Neural crest cell (in vitro differentiated cells): ENCODE measurements at places on chromosomes 13 and 19.

GRCh38 chr13:70380809-70381208, 272.6 kb upstream of the KLHL1 start:
- DNase-seq: no peak

- no peak for DNase-seq
Measured at GRCh38 chr13:102190930-102191329, 210.9 kb downstream of the FGF14 start.

- no peak for DNase-seq
Measured at GRCh38 chr19:14354445-14354844, 26.8 kb upstream of the ADGRE5 start.

DNA sequence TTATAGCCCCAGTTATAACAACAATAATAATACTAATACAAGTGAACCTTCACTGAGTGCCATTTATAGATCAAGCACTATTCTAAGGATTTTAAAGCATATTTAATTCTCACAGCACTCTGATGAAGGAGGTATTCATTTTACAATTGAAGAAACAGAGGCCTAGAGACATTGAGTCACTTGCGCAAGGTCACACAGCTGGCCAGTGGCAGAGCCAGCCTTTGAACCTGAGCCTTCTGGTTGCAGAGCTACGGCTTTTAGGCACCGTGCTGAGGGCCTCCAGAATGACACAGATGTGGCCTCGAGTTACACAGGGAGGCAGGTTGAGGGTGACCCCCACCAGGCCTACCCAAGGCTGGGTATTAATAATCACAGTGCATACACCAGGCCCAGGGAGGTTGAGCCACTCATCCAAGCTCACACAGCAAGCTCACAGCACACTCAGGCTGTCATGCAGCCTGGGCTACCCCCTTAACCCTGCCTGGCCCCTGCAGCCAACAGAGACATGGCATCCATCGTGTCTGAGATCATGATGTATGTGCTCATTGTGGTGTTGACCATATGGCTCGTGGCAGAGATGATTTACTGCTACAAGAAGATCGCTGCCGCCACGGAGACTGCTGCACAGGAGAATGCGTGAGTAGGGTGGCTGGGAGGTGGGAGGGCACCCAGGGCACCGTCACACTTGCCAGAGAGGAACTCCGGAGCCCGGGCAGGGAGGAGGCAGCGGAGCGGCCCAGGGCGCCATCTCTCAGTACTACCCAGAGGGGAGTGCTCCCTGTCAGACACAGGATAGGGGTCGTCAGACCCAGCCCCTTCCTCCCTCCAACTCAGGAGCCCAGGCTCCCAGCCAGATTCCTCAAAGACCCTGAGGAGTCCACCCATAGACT, 2.7 kb upstream of the HPN start:
- DNase-seq: no peak

- DNase-seq: no peak
Measured at GRCh38 chr13:53060840-53061490, 32.4 kb downstream of the OLFM4 start.

- no peak for DNase-seq
Measured at GRCh38 chr19:45774765-45775164, 5.7 kb upstream of the SIX5 start.

DNA sequence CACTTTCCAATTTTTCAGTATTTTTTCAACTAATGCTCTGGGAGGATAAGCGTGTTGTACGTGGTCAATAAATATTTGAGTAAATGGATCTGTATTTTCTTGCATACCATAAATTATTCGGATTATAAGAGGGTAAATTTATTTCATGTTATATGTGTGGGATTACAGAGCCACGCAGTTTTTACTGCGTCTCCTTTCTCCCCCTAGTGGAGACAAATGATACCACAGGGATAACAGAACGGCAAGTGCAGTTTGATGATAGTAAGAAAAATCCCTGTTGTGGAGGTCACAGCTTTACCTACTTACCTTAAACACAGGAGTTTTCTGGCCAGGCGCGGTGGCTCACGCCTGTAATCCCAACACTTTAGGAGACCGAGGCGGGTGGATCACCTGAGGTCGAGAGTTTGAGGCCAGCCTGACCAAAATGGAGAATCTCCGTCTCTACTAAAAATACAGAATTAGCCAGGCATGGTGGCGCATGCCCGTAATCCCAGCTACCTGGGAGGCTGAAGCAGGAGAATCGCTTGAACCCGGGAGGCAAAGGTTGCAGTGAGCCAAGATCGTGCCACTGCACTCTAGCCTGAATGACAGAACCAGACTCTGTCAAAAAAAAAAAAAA, 16.8 kb downstream of the MBD3L2B start:
- peak; percentile 10 for DNase-seq

GRCh38 chr13:57353831-57354230, 186.8 kb downstream of the PRR20E start:
- no peak for DNase-seq

GRCh38 chr19:45279587-45280192, 28.6 kb downstream of the MARK4 start:
- DNase-seq: no peak

- no peak for DNase-seq
Measured at GRCh38 chr13:47853236-47853635, 147.8 kb downstream of the SUCLA2 start.

GRCh38 chr13:19023115-19023514, 158.5 kb downstream of the TUBA3C start:
- DNase-seq: no peak

GRCh38 chr13:48562296-48563066, 29.6 kb upstream of the RCBTB2 start:
- no peak for DNase-seq

- no peak for DNase-seq
Measured at GRCh38 chr19:18415178-18415867, 3.9 kb upstream of the SSBP4 start.

- no peak for DNase-seq
Measured at GRCh38 chr13:74027161-74027779, 106.9 kb downstream of the KLF12 start.

DNA sequence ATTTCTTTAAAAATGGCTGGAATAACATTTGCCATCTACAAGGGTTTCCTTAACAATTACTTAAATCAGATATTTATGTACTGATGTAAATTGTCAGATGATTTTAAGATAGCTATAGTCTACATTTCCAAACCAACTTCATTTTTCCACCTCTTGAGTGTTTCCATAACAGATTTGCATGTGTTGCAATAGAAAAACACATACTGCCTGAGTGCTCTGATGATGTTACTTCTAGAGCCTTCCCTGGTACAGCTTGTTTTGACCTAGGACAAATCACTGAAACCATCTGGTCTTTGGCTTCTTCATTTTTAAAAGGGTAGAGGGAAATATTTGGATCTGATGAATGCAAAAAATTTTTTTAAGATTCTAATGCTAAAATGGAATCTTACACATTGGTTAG, 245.9 kb downstream of the PCDH9 start:
- no peak for DNase-seq

DNA sequence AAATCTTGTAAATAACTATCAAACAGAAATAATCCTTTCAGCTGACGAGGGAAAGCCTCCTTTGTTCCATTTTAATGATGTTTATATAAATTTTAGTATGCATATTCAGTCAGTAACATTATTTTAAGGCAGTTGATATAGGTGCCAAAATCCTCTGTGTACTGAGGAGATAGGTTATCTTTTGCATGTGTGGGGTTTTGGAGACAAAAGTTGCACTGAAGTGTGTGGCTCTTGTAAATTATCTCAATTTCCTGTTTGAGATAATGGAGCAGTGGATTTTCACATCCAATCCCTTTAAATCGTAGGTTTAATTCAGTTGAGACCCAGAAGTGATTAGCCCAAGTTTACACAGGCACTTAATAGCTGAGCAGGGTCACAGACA, 106.6 kb downstream of the RGCC start:
- no peak for DNase-seq
